ENCODE measurements at places on chromosomes 6 and 20.

- no peak for DNase-seq
Observed at GRCh38 chr20:32189123-32189410, 18.5 kb downstream of the PLAGL2 start.

DNA sequence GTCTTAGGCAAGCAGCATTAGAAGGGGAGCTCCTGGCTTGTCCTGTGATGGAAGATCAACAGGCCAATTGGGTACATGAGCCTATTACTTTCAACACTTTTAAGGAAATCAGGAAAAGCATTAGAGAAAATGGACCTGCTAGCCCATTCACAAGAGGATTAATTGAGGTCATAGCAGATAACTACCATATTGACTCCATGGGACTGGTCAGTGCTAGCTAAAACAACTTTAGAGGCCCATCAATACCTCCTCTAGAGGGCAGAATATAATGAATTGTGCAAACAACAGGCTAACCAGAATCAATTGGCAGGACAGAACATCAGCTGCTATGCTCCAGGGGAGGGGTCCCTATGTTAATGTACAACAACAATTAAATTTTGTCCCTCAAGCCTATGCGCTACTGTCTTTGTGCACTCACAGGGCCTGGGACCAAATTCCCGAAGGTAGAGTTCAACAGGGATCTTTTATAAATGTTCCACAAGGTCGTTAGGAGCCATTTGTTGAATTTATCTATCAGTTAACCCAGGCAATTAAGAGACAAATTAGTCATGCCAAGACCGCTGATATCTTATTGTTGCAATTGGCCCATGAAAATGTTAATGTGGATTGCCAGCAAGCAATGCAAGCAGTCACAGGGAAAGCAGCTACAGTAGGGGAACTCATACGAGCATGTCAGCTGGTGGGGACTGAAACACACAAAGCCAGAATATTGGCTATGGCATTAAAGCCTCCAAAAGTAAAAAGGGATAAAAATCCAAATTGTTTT is 106.6 kb upstream of the BTN3A2 start:
- peak; percentile 47 for DNase-seq

- DNase-seq = peak; percentile 59
Observed at GRCh38 chr20:62642051-62642665, at the start of gene SLCO4A1. TSS of gene SLCO4A1 (plus strand) at chr20:62642503. CDS start at chr20:62656455, 13,952 bp downstream.

DNA sequence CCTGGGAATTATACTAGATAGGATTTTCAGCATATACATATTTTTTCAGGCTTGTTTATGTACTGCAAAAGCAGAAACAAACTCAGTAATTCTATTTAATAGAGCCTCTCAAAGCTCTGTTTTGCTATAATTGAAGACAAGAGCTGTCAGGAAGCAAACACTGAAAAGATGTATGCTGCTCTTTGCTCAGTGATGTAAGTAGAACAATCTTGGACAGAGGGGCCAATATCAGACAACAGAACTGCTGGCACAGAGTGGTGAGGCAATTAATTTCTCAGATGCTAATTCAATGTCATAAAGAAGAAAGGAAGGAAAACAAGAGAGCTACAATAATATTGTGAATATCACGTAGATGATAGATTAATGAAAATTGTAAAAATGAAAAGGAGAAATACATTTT is 663.3 kb upstream of the ADGRB3 start:
- no peak for DNase-seq

- no peak for DNase-seq
Observed at GRCh38 chr20:60087563-60088105, 129.4 kb downstream of the CDH26 start.

GRCh38 chr6:68958327-68958726 is 323.2 kb downstream of the ADGRB3 start:
- DNase-seq = peak; percentile 2
